ENCODE measurements at places on chromosomes 3 and 15.

- peak; percentile 91 for DNase-seq
Observed at GRCh38 chr3:21330293-21330692, 420.7 kb downstream of the ZNF385D start.

- no peak for DNase-seq
Observed at GRCh38 chr3:7574435-7574834, 713.5 kb downstream of the GRM7 start.

DNA sequence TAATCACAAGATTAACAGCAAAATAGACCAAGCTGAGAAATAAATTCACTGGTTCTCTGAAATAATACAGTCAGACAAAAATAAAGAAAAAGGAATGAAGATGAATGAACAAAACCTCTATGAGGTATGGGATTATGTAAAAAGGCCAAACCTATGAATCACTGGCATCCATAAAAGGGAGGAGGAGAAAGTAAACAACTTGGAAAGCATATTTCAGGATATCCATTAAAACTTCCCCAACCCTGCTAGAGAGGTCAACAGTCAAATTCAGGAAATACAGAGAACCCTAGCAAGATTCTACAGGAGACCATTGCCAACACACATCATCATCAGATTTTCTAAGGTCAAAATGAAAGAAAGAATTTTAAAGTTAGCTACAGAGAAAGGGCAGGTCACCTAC, 649.7 kb upstream of the CBLB start:
- no peak for DNase-seq

- DNase-seq, result no peak
Observed at GRCh38 chr15:25912035-25912434, 48.9 kb upstream of the ATP10A start.

DNA sequence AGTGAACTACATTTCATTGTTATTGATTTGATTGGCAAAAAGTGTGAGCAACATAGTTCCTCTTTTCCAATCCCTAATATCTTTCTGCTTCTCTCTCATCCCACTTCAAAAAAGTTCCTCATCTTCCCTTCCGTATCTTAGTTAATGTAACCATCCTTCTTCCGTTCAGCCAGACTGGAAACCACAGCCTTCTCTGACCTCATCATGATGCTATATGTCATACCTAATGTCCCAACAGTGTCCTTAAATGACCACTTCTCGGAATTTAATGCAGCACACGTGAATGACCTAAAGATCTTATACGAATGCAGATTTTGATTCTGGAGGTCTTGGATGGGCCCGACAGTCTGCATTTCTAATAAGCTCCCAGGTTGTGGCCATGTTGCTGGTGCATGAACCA, 320.3 kb upstream of the SATB1 start:
- no peak for DNase-seq

DNA sequence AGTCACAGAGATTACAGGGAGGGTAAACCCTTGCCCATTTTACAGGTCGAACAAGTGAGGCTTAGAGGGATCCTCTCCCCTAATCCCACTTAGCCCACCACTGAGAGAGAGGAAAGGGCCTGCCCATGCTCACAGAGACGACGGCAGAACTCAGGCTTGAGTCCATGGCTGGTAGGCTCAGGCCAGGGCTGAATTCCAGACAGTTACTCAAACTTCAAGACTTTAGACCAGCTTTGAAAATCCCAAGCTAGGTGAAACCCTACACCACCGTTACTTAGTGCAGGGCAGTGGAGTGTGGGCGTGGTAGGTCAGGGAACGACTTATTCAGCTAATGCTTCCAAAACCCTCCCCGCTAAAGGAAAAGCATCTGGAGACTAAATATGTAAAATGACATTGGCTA, 16.4 kb downstream of the GRIP2 start:
- no peak for DNase-seq

- peak; percentile 34 for DNase-seq
Observed at GRCh38 chr15:39783244-39783820, 691 bp upstream of the FSIP1 start.

GRCh38 chr3:116348216-116348615, 97.1 kb downstream of the LSAMP start:
- DNase-seq, result no peak

DNA sequence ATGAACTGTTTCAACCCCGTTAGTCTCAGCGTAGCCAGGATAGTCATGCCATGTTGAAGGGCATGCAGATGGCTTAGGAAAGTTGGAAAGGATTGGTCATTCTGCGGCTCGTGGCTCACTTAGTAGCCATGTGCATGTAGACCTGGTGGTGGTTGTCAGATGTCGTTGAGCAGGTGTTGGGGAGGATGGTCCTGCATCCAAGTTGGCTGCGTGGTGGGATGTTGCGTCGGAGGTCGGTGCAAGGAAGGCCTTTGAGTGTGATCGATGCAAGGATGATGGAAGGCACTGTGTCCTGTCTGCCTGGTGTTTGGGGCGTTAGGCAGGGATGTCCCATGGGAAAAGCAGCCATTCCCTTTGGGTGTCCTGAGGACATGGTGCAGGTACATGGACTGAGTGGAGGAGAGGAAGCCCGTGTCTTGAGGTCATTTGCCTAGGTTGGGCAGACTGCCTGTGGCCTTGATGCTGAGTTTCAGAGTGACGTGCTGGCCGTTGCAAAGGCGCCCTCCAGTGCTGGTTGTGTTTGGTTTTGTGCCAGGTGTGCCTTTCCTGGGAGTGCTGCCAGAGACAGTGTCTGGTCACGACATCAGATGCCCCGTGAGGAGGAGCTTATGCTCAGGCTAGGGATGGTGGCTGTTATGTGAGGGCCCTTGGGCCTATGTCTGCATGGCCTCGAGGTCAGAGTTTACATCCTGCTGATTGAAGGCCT, 103.4 kb downstream of the SNRPN start:
- DNase-seq, result no peak

DNA sequence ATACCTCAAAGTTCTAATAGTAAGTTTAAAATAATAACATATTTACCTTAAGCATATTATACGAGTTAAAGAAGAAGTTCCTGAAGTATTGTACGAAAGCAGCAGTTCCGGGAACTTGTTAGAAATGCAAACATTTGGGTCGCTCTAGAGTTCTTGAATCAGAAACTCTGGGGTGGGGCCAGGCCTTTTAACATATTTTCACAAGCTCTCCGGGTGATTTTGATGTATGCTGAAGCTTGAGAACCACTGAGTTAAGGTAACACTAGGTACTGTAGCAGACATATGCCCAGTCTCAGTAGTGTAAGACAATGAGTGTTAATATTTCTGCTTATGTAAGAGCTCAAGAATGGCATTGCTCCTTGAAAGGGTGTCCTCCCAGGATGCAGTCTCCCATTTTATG, 461.1 kb downstream of the C3orf38 start:
- no peak for DNase-seq

DNA sequence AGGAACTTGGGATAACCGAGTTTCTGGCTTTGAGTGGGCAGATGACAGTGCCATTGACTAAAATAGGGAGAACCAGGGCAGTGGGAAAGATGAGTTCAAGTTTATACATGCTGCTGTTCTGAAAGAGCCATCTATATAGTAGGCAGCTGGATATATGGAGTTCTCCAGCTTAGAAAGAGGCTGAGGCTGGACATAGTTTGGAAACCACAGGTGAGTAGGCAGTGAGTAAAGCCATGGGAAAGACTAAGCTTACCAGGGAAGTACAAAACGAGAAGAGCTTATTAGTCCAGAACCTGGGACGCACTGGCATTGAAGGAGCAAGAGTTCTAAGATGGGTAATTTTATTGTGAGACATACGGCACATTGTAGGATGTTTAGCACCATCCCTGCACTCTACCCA, 54.2 kb downstream of the MSL2 start:
- DNase-seq, result no peak

DNA sequence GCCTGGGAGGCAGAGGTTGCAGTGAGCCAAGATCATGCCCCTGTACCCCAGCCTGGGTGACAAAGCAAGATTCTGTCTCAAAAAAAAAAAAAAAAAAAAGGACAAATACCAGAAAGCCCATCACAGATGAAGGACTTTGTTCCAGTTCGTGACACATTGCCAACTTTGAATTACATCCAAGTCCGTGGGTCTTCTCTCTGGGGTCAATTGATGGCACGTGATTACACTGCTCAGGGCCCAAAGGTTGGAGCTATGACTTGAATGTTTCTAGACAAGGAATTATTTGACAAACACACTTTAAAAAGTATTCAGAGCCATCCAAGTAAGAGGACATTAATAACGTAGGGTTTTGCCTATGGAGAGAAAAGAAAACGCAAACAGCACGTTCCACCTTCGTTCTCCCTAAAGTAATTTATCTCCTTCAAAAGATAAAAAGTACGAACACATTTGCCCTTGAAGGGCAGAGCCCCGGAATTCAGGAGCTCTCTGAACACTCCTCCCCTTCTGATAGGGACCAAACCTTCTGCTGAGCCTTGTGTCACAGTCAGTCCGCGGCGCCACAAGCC, 31.3 kb upstream of the ST3GAL6 start:
- peak; percentile 82 for DNase-seq

GRCh38 chr15:35606450-35606779, 60.5 kb upstream of the DPH6 start:
- no peak for DNase-seq

GRCh38 chr15:22981051-22981840, 1.1 kb upstream of the CYFIP1 start:
- DNase-seq, result no peak

DNA sequence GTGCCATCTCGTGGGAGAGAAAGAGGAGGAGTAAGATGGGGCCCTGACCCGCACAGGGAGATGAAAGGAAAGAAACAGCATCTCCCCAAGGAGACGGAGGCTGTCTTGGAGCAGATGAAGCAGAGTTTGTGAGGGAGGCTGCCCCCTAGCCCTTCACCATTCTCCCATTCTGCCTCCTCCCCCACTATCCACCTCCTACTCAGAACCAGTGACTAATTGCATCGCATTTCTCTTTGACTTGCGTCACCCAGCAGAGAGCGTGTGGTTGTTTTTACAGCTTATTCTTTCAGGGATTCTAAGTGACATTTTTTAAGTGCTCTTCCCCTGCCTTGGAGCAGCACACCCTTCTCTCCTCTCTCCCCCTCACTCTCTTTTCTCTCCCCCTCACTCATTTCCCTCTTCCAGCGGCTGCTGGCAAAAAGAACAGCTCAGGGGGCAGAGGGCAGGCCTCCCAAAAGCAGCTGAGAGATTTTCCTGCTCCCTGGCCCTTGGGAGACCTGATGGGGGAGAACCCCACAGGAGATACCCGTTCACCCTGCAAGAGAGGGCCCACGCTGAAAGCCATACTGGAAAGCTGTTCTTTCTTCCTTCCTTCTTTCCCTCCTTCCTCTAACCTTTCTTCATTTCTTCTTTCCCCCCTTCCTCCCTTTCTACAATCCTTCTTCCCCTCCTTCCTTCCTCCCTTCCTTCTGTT, 91.8 kb downstream of the MRPL46 start:
- DNase-seq, result no peak

- DNase-seq, result no peak
Observed at GRCh38 chr3:123755085-123755484, 129.0 kb downstream of the MYLK start.

GRCh38 chr3:15216501-15216900, 10.5 kb downstream of the CAPN7 start:
- DNase-seq, result no peak

GRCh38 chr3:134406331-134407238, 32.3 kb upstream of the AMOTL2 start:
- no peak for DNase-seq

DNA sequence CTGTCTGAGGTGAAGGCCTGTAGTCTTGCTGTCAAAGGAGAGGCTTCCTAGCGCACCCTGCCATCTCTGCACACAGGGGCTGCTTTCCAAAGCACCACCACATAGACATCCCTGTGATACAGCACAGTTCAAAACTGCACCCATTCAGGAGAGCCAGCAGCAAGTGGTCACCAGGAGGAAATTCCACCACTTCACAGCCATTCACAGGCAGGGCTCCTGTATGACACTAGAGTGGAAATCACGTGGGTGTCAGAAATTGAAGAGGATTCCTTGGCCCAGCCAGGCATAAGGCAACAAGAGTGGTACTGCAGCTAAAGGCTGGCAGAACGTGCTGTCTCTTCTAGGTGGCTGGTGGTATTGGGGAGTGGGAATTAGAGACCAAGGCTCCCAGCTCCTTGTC, 102.8 kb downstream of the RFTN1 start:
- DNase-seq, result no peak

DNA sequence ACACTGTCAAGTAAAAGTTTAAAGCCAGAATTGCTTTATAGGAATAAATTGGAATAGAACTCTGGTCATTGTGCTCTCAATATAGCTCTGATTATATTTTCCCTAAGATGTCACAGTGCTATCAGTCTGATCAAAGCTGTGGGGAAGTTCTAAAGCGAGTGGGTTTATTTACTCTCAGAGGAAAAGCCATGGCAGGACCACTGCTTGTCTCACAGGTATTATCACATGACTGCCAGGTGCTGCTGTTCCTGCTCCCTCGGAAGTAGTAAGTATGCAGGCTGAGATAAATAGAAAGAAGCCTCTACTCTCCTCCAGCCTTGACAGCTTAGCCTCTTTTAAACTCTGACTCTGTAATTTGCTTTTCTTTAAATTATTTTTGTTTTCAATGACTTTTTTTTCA, 49.1 kb upstream of the UTS2B start:
- peak; percentile 69 for DNase-seq

- peak; percentile 17 for DNase-seq
Observed at GRCh38 chr3:174156200-174156599, 702.9 kb upstream of the NAALADL2 start.

DNA sequence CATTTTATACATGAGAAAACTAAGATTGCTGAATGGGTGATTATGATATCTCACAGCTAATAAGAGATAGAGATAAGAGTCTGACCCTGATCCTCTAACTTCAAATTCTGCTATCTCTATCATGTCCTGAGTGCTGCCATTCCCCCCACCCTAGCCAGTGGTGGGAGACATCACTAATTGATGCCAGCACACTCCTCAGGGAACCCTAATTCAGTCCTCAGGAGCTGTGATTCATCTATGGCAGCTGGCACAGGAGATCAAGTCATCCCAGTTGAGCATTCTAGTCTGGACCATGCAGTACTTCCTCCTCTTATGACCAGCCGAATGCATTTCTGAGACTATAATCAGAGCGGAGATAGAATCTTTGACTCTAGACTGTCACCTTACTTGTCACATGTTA, 71.9 kb downstream of the SYNM start:
- DNase-seq, result no peak

DNA sequence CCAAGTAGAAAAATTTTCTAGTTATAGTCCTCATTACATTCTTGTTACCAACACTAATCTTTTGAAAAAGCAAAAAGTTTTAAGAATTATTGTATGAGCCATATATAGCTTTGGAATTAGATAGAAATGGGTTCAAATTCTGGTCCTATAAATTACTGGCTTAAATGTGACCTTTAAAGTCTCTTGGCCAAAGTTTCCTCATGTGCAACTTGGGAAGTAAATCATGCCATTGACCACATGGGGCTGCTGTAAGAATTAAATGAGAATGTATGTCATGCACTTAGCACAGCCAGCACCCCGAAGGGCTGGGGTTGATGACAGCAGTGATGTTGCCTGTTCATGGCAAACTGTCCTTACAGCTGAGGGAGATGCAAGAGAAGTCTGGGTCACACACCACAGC, 108.3 kb downstream of the TOP2B start:
- no peak for DNase-seq

All from MM.1S (cell line).